ENCODE measurements at places on chromosomes 16 and 17.

DNA sequence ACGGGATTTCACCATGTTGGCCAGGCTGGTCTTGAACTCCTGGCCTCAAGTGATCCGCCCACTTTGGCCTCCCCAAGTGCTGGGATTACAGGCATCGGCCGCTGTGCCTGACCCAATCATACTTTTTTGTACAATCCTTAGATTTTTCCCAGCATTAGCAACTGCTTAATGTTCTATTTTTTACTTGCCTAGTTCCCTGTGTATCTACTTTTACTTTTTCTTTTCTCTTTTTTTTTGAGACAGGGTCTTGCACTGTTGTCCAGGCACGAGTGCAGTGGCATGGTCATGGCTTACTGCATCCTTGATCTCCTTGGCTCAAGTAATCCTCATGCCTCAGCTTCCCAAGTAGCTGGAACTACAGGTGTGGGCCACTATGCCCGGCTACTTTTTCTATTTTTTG is 9.5 kb downstream of the GRB2 start:
- no peak for DNase-seq

DNA sequence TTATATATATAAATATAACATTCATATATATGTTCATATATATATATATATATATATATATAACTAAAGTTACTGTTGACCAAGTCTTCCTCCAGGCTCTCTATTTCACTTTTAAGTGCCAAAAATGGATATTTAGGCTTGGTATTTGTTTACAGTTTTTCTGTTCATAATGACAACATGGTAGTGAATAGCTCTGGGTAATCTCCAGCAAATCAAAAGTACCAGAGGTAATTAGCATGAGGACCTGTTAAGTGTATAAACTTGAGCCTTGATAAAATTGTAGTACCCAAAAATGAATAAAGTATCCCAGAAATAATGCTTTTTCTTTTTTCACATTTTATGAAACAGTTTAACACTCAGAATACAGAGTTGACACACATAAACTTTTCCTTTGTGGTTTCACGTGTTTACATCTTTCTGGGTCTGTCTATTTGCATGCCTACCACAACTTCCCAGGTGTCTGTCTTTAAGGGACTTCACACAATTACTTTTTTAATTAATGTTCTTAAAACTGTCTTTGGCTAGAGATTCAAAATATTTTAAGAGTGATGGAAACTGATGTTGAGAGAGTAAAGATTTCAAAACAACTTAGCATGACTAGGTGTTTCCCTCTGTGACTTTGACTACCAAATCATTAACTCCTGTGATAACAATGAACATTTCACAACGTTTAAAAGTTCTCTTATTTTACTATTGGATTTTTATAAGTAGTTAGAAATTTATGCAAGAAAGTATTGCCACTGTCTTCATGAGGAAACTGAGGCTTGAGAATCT is 47.9 kb downstream of the RABEP1 start:
- DNase-seq, result no peak

- no peak for DNase-seq
These were observed 8.2 kb upstream of the DHX8 start for GRCh38 chr17:43475494-43476089.

DNA sequence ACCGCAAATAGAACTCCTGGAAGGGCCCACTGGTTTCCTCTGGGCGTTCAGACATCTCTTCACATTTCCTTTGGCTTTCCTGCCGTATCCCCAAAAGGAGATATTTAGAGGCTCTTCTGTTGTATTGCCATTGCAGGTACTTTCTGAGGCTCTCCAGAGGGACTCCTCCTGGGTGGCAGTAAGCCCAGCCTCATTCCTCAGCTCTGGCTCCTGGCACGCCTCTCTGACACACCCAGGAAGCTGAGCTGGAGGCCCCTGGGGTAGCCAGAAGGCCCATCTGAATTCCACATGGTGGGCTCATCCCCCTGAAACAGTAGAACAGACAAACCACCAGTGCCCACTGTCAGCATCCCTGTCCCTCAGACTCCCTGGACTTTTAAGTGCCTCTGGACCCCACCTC is 206.7 kb downstream of the PARN start:
- DNase-seq, result peak; percentile 32

GRCh38 chr16:89722392-89723278 is 1.3 kb downstream of the ZNF276 start:
- DNase-seq, result peak; percentile 82

- no peak for DNase-seq
These were observed 33.7 kb downstream of the SMPD3 start for GRCh38 chr16:68414581-68414980.

Data from LoVo (cell line).